ENCODE measurements at places on chromosomes 7 and 10.
A peak's percentile ranks its signal among the peaks of the same experiment; 100 is the strongest.

GRCh38 chr7:150515248-150516147, 826 bp downstream of the GIMAP7 start:
- no peak for DNase-seq

GRCh38 chr7:593324-594115, 73.9 kb upstream of the PDGFA start:
- DNase-seq: no peak

DNA sequence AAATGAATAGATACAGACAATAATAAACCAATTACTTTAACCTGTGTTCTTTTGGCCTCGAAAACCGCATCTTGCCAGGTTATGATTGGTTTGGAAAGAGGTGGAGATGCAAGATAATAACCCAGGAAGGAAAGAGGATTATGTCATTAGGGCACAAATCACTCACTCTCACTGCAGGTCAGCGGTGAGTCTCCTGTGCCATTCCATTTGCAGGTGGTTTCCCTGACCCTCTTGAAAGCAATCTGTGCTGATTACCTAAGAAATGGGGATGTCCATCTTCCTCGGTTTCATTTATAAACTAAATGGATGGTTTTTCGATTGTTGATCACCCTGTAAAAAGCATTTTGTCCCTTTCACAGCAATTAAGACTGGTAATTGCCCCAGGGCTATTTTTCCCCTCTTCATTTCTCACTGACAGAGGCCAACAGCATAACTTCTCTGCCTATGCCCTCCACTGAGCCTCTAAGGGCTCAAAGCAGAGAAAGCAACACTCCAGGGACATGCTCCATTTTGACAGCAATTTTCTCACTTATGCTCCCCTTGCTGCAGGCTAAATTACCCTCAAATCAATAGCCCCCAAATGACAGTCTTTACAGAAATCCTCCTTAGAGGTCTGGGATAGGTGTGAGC, 257.5 kb downstream of the IPMK start:
- DNase-seq: no peak

DNA sequence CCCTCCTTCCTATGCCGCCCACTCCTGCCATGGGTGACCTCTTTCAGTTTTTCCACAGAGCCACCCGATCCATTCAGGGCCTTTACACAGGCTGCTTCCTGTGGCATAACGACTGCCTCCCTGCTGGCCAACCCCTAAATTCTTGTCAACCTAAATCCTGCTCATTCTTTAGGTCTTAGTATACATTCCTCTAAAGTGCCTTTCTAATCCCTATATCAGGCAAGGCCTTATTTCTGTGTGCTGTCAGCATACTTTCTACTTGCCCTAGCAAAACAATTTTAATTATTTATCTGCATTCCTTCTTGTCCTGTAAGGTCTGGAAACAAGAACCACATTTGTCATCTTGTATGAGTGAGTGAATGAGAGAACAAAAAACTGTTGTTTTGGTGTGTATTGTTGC, 132.4 kb downstream of the DNAH11 start:
- no peak for DNase-seq

GRCh38 chr10:71984126-71984808, 20.1 kb downstream of the CHST3 start:
- DNase-seq: no peak

DNA sequence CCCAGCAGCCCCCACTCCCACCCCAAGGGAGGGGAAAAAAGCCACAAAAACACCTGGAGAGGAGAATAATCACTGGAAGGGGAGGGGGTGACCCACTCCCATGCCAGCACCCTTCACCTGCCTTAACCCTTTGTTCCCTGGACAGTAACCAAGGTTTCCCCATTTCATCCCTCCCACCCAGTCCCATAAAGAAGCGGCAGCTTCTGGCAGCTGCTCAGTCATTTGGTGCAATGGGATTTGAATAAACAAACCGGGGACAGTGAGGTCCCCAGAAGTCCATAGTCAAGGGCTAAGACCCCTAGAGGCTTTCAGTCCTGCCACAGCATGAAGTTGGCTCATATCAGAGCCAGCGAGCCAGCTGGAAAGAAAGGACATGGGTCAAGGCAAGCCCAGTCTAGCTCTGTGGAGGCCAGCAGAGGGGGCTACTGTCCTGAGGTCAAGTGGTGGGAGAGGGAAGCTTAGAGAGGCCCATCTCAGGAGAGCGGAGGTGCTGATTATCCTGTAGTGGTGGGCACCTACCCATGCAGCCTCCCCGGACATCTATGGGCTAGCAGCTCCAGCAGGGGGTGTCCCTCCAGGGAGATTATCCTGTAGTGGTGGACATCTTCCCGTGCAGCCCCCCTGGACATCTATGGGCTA, 58.9 kb upstream of the LBX1 start:
- no peak for DNase-seq

GRCh38 chr7:71601851-71602250, 469.9 kb downstream of the GALNT17 start:
- DNase-seq: no peak

GRCh38 chr7:55127135-55127551, 108.3 kb downstream of the EGFR start:
- DNase-seq: no peak

GRCh38 chr10:77636282-77636966, 1.2 kb downstream of the KCNMA1 start:
- no peak for DNase-seq

DNA sequence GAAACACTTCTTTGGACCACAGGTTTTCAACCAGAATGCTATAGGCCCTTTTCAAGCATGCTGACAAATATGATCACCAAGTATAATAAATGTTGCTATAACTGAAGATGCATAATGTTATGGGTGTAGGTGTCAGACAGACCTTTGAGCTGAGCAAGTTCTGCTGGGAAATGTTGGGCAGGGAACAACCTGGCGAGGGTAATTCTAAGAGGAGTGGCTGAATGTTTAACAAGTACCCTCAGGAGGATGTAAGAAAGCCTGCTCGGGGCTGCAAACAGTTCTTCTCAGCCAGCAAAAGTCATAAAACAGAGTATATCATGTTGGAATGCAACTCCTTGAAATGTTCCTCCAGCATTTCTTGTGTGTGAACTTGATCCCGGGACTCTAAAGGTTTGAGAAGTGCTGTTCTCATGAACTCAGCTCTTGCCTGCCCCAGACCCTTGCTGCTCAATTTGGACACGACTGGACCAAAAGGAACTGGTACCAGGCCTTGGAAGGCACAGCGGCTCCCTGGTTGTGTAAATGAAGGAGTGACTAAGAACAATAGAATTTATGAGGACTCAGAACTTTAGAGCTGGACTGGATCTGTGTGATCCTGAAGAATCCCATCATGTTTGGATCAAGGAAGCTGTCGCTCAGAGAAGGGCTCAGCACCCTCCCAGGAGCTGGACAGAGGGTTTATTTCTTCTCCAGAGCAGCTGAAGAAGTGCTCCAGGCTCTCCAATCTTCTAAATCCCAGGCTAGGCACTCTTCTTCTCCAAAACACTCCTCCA, 143.2 kb upstream of the ANK3 start:
- no peak for DNase-seq

DNA sequence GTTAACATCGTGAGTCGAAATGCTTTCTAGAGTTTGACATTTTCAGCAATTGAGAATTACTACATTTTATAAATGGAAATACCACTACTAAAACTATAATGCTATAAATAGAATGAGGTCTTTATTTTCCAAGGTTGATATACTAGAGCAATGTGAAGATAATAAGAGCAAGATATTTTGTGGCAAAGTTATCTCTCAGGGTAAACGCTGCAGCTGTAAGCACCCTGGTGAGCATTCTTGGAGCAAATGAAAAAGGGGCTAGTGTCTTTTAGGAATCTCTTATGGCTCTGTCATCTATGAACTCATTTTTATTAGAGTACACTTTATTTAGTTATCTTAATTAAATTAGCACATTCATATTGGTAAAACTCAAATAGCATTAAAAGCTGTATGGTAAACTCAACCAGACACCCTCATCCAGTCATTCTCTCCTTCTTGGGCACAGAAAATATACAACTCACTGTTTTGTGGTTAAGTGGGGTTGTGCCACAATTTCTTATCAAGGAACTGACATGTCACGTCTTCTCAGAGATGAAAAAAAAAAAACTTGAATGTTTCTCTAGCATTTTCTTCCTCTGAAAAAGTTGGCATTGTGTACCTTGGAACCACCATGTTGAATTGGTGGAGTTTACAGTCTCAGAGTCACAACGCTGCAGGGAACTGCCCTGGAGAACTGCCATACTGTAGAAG, 289.5 kb upstream of the PFKP start:
- no peak for DNase-seq

DNA sequence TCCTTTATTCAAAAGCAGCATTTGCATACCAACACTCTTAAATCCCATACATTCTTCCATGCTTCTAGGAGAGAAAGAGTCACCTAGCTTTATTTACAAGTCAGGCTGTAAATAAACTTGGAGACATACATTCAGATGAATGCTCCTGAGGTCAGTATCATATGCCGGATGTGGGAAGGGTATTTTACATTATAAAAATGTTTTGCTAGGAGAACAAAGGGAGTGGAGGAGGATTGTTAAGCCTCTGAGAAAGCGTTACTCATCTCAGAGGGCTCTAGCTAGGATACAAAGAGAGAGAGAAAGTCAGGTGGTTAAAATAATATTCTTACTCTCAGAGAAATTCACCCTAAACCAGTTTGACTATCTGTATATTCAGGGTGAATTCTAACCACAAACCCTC, 300.9 kb upstream of the NPSR1 start:
- DNase-seq: no peak

- no peak for DNase-seq
Measured at GRCh38 chr7:48876087-48876486, 48.3 kb upstream of the CDC14C start.

GRCh38 chr7:18927134-18927533, 190.3 kb downstream of the TWIST1 start:
- no peak for DNase-seq

DNA sequence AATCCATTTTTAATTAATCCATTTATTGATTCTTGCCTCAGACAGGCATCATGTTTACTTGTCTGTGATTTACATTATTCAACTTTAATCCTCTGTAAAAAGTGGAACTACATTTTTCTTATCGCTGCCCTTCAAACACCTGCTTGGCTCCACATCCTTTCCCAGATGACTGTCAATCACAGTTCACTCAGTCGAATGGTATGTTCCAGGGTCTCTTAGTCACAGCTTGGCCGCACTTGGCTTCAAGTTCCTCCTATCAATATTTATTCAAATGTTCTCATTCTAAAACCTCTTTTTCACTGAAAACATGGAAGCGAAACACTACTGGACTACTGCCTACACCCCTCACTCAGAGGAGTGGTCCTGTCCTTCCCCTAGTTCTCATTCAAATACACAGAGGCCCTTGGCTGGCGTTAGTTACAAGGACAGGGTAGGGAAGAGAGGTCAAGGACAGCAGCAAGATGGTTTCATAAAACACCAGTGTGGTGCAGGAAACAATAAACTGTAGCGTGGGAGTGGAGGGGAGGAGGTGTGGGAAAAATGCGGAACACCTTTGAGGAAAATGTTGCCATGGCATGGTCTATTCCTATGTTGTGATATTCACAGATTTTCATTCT, 143.2 kb downstream of the USP6NL start:
- no peak for DNase-seq

DNA sequence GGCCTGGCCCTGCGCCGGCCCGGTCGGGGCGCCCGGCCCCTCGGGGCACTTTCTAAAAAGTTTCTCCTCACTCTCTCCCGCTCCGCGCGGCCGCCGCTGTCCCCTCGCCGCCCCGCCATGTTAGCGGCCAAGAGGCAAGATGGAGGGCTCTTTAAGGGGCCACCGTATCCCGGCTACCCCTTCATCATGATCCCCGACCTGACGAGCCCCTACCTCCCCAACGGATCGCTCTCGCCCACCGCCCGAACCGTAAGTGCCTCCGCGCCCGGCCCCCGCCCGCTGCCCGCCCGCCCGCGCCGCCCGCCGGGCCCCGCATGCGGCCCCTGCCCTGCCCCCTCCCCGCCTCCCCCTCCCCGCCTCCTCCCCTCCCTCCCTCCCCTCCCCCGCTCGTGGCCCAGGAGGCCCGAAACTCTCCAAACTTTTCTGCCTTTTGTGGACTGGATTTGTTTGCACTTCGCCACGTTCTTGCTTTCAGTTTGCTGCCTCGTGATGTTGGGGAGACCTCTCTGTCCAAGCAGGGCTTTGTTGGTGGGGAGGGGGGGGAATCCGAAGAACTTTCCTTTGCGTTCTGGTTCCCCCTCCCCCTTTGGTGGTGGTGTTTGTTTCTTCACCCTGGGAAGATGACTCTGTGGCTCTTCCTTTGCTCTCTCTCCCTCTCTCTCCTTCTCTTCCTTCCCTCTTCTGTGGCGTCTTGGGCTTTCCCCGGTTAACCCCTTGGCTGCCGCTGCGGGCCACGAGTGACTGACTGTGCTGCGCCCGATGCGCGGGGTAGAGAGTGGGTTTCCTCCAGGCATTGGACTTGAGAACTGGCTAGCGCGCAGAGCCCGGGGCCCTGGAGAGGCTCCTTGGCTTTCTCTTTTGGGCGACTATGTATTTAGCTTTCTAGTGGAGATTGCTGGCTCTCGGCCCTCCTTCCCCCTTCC, 1.6 kb downstream of the TCF7L2 start:
- DNase-seq: no peak

DNA sequence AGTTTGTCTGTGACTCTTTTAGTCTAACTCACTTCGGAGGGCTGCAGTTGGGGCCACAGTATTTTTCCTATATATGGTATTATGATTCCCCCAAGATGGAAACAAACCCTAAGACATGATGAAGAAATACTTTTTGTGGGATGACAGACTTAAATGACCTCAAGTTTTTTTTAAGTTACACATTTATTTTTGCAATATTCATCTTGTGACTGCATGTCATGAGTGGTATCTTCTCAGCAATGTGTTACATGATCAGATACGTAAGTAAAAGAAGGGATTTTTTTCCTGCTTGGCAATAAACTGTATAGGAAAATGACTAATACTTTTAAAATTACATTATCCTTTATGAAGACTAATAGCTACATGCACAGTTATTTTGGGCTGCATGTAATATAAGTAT, 57.8 kb downstream of the OR13A1 start:
- no peak for DNase-seq

GRCh38 chr7:108358553-108358952, 97.7 kb downstream of the NRCAM start:
- DNase-seq: peak; percentile 73

DNA sequence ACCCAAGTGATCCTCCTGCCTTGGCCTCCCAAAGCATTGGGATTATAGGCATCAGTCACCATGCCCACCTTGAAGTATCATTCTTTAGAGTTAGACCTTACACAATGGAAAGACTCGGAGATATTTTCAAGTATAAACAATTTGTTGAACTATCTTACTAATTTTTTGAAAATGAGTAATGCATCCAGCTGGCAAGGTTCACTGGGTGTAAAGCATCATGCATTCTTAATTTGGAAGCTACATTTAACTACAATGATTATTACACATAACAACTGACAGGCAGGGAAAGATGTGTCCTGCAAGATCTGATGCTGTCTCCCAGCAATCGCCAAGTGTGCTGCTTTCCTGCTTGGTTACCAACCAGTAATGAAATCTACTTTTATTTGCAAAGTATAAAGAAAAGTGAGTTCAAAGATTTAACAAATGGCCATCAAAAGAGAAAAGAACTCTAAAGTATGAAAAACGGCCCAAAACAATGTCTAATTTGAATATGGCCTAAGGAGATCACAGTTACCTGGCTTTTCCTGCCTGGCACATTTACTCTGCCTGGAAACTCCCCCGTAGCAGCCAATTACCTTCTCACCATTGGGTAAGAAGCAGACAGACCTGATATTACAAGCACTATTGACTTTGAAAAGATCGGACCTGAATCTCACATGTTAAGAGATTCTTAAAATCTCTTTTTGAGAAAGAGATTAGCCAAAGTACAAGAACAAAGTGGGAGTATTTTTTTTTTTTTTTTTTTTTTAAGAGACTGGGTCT, 59.3 kb upstream of the NMT2 start:
- no peak for DNase-seq

GRCh38 chr7:50251765-50252164, 52.8 kb upstream of the IKZF1 start:
- DNase-seq: no peak

Data from NCI-H2107 (cell line).